Non-pigmented ciliary epithelial cell (primary cell): ENCODE measurements at places on chromosomes 3 and 15.

GRCh38 chr15:96524676-96525417 lies 194.3 kb downstream of the NR2F2 start:
- no peak for DNase-seq

DNA sequence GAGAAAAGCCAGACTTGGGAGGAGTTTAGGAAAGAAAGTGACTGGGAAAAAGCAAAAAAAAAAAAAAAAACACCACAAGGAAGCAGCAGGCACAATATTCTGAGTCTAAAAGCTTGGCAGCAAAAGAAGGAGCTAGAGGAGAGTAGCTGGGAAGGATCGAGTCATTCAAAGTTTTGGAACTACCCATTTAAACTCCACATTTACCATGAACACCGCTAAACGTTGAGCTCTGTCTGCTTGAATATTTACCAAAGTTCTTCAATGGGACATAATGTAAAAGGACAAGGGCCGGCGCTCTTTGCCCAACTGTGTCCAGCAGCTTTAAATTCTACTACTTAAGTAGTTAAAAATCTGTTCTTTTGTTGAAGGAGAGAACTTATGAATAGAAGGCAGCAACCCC lies 481.9 kb downstream of the FOXP1 start:
- DNase-seq: no peak

DNA sequence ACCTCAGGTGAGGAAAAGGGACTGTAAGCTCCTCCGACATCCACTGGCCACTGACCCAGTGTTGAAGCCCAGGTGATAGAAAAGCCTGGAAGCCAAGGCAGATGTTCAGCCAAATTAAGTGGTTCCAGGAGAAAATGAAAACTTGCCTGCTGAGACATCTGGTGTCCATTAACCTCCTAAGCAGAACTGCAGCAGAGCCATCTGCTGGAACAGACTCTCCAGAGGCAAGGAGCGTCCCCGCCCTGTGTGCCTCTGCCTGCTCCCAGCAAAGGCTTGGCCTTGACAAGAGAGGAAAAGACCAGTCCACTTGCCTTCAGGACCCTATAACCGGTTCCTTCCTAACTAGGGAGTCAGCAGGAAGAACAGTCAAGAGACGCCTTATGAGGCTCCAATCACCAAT lies 48.2 kb downstream of the SRGAP3 start:
- DNase-seq: no peak

GRCh38 chr3:158456114-158456513 lies 114.9 kb upstream of the MLF1 start:
- DNase-seq: no peak

- DNase-seq: no peak
These were observed 647.8 kb upstream of the CCDC54 start for GRCh38 chr3:106729481-106729880.

- DNase-seq: no peak
These were observed 11.3 kb downstream of the DUSP7 start for GRCh38 chr3:52044869-52045619.

DNA sequence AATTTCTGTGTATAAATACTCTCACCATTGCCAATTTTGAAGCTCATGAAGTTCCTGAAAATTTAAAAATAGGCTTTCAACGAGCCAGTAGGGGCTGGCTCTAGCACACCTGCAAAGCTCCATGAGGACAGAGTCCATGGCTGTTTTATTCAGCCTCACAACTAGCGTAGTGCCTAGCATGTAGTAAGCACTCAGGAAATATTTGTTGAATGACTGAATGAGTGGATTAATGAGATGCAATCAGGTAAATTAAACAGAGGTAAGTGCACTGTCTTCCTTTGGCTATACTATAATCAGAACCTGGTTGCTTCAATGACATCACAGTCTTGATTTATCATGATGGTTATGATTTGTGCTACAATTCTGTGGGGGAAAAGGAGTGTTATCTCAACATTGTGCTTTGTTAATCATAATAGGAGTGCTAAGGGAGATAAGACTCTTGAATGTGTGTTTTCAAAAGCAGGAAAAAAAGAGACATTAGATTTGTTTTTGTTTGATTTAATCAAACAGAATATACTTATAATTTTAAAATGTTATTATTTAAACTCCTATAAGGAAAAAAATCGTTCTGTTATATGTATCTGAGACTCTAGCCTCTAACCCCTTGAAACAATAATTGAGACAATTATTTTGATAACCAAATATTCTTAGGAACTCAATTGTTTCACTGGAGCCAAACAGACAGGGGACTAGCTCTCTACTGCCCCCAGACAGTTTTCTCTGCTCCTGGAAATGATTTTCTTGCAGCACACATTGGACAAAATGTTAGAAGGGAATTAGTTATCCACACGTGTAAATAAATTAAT lies 171.7 kb upstream of the ATP11B start:
- DNase-seq: no peak

GRCh38 chr15:98077186-98077585 lies 116.7 kb downstream of the ARRDC4 start:
- no peak for DNase-seq

DNA sequence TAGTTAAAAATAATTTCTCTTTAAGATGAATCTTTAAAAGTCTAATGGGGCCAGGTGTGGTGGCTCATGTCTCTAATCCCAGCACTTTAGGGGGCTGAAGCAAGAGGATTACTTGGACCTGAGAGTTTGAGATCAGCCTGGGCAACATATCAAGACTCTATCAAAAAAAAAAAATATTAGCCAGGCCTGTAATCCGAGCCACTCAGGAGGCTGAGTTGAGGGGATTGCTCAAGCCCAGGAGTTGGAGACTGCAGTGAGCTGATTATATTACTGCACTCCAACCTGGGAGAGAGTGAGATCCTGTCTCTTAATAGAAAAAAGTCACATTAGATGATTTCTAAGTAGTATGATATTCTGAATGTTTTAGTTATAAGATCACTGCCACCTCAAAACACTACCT lies 322.0 kb upstream of the MANF start:
- DNase-seq: no peak

GRCh38 chr3:162538491-162538890 lies 1041.9 kb downstream of the OTOL1 start:
- no peak for DNase-seq

DNA sequence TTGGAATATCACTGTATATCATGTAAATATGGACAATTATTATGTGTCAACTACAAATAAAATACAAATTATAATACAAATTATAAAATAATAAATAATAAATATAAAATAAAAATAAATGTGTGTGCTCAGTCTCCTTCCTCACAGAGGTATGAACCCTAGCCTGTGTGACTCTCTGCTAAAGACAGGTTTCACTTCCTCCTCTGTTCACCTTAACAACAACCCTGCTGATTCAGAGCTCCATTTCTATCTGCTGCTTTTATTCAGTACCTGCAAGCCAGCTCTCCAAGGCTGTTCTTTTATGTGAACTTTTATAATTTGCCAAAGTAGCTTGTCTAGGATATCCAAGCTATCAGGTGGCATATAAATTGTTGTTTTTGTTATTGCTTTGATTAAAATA lies 610.7 kb upstream of the GRM7 start:
- no peak for DNase-seq

DNA sequence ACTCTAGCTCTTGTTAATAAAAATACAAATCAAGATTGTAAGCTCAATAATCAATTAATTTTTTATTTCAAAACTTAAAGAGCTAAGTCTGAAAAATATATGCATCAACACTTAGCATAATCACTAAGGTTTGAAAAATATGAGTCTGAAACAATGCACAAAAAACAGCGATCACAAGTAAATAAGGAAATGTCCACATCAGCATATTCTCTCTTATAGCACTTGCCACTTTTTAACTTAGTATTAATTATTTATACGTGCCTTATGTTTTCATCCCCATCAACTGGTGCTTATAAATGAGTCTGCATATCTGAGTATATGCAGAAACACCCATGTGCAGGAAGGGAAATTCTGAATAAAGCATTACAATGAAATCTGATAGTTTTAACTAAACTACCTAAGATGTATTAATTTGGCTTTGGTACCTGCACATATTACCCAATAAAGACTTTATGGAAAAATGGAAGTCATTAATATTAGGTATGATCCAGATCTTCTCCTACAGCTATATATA lies 28.3 kb downstream of the AQR start:
- no peak for DNase-seq

DNA sequence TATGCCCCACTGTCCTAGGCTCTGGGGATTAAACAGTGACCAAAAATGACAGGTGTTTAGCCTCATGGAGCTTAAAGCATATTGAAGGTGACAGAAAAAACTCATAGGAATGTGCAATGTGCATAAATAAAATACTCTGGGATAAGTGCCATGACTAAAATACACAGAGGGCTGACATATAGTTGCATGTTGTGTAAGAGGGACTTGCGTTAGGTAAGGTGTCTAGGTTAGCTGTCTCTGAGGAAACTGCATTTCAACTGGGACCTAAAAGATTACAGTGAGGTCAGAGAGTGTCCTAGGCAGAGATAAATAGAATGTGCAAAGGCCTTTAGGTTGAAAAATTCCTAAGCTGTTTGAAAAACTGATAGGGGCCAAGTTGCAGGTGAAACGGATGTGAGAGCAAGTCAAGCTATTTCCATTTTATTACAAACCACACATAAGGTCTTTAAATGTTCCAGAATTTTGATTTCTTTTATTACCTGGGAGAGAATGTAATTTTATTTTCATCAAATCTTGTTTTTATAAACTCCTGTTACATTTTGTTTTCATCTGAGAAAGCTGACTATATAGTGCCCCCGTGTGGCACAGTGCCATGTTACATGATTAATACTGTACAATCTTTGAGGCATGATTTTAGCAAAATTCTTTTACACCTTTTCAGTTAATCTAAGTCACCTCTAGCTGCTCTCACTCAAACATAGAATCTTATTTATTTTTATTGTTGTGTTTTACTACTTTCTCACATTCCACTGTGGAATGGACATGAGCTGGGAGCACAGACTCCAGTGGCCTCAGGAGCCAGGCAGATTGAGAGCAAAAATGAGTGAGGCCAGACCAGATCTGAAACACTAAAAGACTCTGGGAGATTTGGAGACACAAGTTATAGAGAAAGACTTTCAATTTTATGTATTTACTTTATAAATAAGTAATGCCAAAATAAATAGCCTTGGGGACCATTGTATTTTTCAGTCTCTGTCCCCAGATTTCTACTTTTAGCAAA lies 259.6 kb upstream of the ZNF717 start:
- DNase-seq: no peak

DNA sequence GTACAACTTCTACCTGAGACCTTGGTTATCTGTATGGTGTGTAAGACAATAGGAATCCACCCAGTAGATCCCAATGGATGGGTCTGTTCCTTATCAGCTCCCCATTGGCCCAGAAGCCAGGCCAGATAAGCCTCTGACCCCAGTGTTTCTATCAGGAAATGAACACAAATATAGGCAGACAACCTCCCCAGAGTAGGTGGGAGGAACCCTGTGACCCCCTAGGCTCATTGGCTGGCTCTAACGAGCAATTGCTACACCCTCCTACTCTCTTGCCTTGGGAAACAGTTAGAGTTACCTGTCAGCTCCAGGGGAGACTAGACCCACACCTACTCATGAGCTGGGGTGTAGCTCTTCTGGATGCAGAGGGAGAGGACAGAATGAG lies 299.9 kb downstream of the UACA start:
- no peak for DNase-seq

DNA sequence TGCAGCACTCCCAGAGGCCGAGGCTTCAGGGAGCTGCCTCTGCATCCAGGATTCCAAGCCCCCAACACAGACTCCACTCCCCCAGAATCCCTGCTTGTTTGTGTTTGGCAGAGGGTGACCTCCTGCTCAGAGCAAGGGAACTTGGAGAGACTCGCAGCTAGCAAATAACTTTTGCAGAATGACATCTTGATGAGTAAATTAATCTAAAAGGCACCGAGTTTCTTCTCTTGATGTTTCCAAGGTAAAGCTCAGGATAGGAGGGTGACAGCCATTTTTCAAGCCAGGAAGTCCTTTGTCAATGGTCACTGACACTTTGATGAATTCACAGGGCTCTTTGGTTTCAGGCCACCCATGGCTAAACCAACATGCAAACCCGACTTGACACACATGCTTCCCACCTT lies 523.0 kb downstream of the NTRK3 start:
- DNase-seq: no peak

DNA sequence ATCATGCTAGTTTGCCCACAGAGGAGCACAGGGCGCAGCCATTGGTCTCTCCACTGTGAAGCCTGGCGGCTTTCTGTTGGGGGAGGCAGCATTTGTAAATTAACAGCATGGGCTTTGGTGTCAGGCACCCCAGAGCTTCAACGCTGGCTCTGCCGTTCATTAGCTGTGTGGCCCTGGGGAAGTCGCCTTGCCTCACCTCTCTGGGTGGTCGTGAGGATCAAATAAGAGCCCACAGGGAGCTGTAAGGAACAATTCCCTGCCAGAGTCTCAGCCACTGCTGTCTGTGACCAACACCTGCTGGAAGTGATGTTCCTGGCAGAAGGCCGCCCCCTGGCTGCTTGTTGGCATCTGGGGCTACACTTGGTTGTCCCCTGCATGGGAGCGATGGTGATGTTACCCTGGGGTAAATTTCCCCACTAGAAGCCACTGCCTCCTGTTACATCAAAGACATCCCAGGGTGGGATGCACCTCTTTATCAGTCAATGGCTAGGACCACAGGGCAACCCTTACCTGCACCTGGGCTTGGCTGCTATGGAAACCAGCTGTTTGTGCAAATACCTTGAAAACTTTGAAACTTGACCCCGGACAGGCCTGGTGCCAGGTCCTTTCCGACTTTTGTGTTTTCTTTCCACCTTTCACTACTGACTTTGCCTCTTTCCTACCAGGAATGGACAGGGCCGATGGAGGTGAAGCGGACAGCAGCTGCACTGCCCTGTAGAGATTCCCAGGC lies 36.9 kb downstream of the DNASE1L3 start:
- no peak for DNase-seq

GRCh38 chr15:100924436-100924835 lies 5.3 kb downstream of the LRRK1 start:
- DNase-seq: no peak

- DNase-seq: no peak
These were observed 730.6 kb upstream of the NECTIN3 start for GRCh38 chr3:110341047-110341446.

- DNase-seq: no peak
These were observed 599.2 kb upstream of the ROBO1 start for GRCh38 chr3:80366808-80367548.

DNA sequence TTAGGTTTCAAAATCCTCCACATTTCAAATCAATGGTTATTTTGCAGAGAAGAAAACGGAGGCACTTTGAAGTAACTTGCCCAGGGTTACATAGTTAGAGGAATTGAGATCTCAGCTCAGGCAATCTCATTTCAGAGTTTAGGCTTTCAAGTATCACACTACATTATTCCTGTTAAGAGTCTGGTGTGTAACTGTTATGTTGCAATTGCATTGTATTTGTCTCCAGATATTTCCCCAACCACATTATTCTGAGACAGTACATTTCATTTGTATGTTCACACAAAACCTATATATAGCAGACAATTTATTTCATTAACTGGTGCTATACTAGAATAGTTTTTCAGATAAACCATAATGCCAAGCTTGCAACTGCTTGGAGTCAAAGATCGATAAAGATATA lies 154.2 kb upstream of the TSPAN3 start:
- DNase-seq: no peak

DNA sequence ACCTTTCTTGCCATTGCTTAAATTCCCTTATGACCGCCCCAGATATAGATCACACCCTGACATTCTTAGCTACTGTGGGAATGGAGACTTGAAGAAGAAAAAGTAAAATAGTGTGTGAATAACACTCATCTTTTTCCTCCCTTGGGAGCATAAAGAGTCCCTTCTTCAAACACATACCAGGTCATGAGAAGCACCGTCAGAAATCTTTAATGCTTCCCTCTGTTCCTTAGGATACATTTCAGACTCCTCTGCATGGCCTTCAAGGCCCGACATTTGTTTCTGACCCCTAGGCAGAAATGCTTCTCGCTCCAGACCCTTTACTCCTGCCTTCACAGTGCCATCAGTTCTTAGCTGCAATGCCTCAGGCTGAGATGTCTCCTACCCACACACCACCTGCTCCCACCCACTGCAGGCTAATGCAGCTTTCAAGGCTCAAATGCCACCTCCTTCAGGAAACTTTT lies 143.8 kb upstream of the IL12A start:
- DNase-seq: no peak
